ENCODE measurements at places on chromosomes 16 and 17.

GRCh38 chr17:79043931-79044320 is 20.0 kb downstream of the C1QTNF1 start:
- DNase-seq = no peak

DNA sequence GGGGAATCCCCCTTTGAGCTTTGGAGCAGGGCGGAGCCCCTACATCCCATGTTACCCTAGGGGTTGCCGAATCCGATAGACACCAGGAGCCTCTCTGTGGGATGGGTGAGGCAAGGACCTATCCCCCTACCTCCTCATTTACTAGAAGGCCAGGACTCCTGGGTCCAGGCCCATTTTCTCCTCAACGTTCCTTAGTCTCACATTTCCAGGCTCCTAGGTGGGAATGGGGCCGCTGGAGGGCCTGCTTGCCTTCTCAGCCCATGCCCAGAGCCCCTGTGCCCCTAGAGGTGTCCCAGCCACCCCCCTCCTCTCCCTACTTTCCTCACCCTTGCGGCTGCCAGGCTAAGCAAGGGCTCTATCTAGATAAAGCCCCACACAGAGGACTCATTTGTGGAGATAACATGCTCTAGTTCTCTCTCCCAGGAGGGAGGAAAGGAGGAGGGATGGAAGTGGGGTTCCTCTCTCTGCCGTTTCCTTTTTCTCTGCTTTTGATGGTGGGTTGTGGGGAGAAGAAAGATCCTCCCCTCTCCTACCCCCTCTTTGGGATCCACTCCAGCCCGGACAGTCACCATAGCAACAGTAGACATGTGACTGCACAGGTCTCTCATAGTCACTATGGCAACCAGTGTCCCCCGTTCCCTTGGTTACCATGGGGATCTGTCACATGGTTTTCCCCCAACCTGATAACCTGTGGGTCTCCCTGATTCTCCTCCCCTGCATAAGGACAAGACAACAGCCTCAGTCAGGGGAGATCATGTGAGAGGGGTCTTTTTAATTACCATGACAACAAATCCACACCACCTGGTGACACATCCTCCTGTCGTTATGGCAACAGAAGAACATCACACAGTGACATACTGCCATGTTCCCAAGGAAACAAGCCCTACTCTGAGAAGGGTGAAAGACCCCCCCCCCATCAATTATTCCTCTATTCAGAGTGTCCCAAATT is 5.2 kb downstream of the CACNA1G start:
- DNase-seq = no peak

- no peak for DNase-seq
Observed at GRCh38 chr17:63514477-63514876, 8.7 kb upstream of the KCNH6 start.

DNA sequence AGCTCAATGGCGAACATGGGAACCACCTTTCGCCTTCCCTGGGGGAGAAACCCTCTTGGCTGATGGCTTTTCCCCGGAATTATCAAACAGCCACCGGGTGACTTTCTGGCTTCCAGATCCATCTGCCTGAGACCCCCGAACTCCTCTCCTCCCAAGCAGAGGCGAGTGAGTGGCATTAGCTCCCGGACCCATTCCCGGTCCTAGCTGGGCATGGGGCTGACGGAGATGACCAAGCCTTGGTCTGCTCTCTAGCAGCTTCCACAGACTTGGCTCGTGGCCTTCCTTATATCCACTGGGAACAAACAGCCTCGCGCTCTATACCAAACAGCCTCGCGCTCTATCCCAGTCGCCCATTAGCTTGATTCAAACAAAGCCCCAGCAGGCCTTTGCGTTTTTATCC is 62.4 kb downstream of the CCDC182 start:
- no peak for DNase-seq

- DNase-seq = no peak
Observed at GRCh38 chr16:54968011-54968410, 37.3 kb downstream of the IRX5 start.

DNA sequence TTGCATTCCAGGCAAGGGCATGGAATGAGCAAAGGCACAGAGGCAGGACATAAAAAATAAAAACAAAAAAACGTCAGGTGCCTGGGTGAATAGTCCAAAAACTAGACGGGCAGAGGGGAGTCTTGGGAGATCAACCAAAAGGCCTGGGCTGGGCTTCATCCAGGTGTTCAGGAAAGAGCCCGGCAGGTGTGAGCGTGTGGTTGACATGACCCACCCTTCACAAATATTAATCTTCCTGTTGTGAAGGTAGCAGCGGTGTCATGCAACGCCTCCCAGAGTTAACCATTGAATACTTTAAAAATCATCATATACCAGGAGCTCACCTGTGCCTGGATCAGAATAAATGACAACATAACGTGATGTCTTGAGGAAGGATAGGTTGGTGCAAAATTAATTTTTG is 90.6 kb downstream of the USP22 start:
- DNase-seq = no peak

- no peak for DNase-seq
Observed at GRCh38 chr16:63702981-63703590, 1418.8 kb downstream of the CDH11 start.

GRCh38 chr17:73976676-73977521 is 226.6 kb upstream of the RPL38 start:
- DNase-seq = no peak

DNA sequence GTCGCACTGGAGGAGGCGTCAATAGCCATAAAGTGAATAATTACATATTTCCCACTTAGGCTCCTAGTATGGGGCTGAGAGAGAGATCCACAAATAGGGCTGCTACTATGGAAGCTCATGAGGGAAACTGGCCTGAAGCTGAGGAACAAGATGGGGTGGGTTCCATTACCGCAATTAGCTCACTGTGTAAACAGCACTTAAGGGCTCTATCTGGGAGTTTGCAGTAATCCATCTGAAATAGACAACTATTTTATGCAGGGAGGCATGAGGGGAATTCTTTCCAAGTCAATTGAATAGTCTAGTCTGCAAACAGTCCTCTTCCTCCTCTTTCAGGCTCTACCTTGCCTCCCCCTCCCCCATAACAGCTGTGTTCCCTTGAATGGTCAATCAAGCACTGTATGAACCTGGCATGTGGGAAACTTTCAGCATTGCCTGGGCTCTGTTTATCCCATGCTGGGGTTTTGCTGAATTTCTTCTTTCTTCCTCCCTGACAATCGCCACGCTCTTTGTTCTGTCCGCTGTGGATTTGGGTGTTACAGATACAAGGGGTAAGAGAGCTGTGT is 56.1 kb upstream of the MAF start:
- no peak for DNase-seq

- DNase-seq = no peak
Observed at GRCh38 chr17:29069526-29070041, 26.6 kb downstream of the PIPOX start.

- DNase-seq = no peak
Observed at GRCh38 chr17:67377488-67378453, 690 bp downstream of the PITPNC1 start.

GRCh38 chr17:4086041-4086483 is 56.8 kb downstream of the ZZEF1 start:
- DNase-seq = no peak

DNA sequence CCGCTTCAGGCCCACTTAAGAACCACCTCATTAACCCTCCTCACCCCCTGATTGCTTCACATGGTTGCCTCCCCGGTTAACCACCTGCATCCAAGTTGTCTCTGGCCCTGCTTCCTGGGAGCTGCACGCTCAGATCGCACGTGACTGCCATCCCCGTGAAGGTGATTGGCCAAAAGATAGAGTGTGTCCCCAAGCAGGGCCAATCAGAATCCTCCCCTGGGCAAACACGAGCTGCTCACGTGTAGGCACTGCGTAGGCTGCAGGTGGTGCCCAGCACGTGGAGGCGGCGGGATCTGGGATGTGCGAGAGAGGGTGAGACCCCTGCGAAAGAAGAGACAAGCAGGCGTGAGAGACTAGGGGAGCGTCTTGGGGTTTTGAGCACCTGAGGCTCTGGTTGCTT is 111.8 kb upstream of the CRHR1 start:
- DNase-seq = no peak

GRCh38 chr17:73194514-73195222 is 1.8 kb downstream of the COG1 start:
- no peak for DNase-seq

DNA sequence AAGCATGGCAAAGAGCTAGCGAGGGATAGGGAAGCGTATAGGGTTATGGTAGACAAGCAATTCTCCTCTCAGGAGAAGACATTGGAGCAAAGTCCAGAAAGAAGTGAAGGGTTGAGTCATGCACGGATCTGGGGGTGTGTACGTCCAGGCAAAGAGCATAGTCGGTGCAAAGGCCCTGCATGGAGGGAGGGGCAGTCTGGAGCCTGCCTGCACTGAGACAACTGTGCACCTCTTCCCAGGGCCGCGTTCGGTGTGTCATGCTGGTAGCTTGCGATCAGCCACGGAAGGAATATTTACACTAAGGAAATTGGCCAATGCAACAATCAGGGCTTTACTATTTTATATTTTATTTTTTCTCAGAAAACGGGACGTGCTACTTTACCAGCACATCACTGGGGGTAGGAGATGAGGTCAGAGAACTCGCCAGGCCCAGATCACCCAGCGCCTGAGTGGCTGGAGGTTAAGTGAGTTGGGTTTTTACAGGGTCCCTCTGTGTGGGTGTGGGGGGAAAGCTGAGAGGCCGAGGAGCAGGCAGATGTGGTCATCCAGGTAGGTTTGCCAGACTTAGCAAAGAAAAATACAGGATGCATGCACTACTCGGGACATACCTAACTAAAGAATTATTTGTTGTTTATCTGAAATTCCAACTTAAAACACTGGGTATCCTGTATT is 6.7 kb upstream of the B9D1 start:
- DNase-seq = no peak

DNA sequence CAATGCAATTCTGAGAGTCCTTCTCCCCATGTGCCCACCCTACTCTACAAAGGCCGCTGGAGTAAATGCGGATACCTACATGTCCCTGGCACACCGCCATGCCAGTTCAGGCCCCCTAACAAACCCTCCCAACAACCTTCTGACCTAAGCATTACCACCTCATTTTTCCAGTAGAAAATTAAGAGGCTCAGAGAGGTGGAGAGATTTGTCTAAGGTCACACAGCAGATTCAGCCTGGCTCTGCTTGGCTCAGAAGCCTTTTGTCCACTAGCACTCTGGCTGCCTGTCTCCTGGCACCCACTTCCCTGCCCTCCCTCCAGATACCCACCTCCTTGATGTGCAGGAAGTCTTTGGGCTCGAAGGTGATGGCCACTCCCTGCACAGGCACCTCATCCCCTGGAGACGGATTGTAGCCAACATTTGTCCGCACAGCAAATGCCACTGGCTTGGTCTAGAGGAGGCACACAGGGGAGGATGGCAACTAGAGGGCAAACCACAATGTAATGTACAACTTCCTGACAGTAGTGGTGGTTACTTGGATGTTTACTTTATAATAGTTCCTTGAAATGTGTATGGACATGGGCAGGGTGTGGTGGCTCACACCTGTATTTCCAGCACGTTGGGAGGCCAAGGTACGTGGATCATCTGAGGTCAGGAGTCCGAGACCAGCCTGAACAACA is 10.2 kb downstream of the CACNB1 start:
- no peak for DNase-seq

- no peak for DNase-seq
Observed at GRCh38 chr16:51134269-51134812, 16.7 kb downstream of the SALL1 start.

GRCh38 chr17:3030096-3030495 is 33.3 kb downstream of the OR1D5 start:
- peak; percentile 32 for DNase-seq

DNA sequence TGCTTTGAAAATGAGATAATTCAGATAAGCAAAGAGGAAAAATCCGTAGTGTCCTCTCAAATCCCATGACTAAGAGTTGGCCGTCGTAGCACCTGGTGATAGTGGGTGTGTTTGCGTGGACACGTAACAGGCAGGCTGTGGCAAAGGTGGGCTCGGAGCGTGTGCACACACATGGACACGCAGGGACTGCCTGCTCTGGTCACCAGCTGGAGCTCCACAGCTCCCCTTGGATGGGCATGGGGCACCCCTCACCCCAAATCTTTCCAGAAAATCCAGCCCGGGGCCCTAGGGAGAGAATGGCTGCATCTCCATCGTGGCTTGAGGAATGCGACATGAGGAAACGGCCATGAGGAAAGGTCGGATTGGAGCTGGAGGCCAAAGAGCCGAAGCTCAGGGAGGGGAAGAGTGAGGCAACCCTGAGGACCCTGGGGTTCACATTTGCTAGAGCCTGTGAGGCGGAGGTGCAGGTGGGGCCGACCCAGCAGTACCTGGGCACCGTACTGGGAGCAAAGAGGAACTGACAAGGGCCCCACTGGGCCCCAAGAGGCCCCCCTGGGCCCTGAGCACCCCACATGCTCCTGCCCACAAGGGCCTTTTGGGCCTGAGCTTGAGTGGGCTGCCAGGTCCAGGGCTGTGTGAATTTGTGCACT is 51.6 kb downstream of the DNAH17 start:
- DNase-seq = no peak
